GM06990 (cell line): ENCODE measurements at places on chromosomes 2 and 18.
A peak's percentile ranks its signal among the peaks of the same experiment; 100 is the strongest.

DNA sequence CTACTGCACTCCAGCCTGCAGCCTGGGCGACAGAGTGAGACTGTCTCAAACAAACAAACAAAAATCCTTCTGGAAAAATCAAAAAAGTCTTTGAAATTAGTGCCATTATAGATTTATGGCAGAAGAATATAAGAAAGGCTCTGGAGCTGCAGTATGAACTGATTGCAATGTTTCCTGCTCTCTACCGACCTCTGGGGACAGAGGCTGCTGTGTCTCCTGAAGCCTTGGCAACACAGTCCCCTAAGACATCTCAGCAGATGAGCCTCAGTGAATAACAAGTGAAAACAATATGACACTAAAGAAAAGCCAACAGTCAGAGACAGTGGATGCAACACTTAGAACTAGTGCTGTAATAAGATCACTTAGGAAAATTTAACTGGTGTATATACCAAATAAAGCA is 494.9 kb upstream of the LRATD1 start:
- DNase-seq = no peak

DNA sequence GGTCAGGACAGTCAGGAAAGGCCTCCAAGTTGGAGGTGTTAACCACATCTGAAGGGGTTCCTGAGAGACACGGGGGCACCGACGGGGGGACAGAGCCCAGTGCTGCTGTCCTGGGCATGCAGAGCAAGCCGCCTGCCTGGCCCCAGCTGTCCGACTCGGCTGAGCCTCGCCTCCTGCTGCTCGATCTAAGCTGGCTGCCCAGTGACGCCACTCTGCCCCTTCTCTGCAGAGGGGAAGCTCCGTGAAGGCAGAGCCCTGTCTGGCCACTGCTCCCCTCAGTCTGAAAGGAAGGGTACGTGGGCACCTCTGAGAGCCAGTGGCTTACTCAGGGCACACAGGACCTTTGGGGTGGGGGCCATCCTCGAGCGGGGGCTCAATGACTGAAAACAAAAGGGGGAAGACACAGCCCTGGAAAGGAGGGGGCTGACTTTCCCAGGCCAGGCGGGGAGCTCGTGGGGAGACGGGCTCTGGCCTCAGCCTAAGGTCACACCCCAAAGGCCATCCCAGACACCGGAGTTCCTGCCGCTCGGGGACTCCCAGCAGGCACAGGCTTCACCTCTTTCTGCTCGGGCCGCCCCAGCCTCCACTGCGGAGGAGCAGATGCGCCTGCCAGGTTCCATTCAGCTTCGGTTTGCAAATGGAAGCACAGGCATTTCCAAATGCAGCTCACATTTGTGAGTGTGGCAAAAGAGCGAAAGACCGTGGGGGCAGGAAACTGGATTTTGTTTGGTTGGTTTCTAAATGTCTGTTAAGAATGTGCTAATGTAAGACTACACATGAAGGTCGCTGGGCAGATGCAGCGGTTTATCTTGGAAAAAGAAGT is 136.9 kb downstream of the HDAC4 start:
- DNase-seq = no peak

GRCh38 chr18:54004828-54005227 is 219.6 kb downstream of the MBD2 start:
- no peak for DNase-seq

- DNase-seq = no peak
Measured at GRCh38 chr2:12207491-12207890, 461.1 kb downstream of the LPIN1 start.

DNA sequence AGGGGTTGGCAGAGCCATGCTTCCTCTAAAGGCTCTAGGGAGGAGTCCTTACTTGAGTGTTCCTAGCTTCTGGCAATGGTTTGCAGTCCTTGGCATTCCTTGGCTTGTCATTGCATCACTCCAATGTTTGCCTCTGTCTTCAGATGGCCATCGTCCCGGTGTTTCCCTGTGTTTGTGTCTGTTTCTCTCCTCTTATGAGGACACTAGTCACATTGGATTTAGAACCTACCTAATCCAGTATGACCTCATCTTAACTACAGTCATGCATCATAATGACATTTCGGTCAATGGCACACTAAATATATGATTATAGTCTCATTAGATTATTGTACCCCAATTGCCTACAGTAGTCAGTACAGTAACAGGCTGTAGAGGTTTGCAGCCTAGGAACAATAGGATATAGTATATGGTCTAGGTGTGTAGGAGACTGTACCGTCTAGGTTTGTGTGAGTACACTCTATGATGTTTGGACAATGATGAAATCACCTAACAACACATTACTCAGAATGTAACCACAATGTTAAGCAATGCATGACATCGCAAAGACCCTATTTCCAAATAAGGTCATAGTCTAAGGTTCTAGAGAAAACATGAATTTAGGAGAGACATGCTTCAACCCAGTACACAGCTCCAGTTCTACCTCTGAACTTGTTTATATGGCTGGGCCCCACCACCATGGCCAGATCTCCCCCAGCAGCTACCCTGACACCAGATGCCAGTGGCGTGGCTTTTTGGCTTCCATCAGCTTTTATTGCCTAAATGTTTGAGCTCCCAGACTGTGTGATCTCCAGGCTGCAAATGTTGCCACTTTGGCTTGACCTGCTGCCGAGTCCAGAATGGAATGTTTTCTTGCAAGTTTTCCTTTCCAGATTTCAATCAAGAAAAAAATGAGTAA is 22.1 kb downstream of the SRD5A2 start:
- no peak for DNase-seq

- no peak for DNase-seq
Measured at GRCh38 chr2:135424849-135425248, 106.2 kb downstream of the ZRANB3 start.

- no peak for DNase-seq
Measured at GRCh38 chr2:220682616-220683015, 889.5 kb downstream of the EPHA4 start.

- DNase-seq = no peak
Measured at GRCh38 chr18:8175501-8176061, 433.7 kb upstream of the RAB12 start.

DNA sequence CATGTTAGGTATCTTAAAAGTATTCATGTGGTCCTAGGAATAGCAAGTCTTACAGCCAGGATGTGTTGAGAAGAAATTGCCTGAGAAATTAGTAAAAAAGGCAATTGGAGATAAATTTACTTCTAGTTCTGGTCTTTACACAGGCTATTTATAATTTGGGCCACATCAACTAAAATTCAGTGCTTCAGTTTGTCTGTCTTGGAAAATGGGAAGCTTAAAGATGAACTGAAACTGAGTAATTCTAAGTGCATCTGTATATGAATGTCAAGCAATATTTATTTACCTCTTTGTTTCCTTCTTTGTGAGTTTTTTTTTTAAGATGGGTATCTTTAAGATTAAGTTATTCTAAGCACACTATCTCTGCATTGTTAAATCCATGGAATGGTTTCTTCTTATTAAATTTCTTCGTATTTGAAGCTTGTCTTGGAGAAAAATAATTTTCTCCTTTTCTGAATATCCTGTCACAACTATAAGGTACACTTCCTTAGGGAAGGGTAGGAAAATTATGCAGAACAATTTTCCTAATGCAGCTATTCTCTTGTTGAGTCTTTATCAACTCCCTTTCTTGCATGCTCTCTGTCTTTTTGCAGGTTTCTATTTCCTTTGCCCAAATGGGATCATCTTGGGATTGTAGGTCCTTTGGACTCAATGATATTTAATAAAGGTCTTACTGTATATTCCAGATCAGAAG is 39.7 kb upstream of the MMADHC start:
- no peak for DNase-seq

GRCh38 chr18:72235422-72235821 is 308.7 kb downstream of the CBLN2 start:
- no peak for DNase-seq

DNA sequence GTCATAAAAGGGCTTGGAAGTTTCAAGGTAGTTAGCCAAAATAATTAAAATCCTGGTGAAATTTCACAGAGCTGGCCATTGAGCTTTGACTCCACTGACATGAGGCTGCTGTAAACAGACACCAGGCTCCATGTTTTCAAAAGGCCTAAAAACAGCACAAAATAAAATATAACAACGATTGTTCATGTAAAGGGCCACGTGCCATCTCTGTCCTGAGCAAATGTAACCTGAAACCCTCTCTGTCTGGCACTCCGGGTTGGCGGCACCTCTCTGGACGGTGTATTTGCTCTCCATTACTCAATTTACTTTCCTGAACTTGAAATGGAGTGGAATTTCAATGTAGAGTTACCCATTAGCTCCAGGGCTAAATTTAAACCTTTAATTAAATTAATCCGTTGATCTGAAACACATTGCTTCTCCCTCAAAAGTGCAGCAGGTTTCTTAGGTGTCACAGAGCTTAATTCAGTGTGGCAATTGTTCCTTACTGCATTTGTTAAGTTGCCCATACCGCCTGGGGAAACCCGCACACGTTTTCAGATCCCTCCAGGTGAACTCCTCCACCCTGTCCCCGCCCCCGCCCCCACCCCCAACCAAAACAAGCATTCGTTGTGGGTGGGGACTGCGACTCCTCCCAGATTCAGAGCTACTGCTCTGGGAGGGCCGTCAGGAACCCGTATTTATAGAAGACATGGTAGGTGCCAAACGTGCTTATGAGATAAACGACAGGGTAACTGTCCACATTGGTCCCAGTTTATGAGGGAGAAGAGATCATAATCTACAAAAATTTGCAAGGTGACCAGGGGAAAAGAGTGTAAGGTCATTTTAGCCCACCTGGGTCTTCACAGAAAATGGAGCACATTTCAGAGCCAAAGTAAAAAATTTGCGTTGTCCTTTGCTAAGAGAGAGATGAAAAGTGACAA is 1.2 kb upstream of the CABLES1 start:
- DNase-seq = peak; percentile 67

GRCh38 chr2:120935339-120936313 is 200.0 kb downstream of the GLI2 start:
- no peak for DNase-seq

DNA sequence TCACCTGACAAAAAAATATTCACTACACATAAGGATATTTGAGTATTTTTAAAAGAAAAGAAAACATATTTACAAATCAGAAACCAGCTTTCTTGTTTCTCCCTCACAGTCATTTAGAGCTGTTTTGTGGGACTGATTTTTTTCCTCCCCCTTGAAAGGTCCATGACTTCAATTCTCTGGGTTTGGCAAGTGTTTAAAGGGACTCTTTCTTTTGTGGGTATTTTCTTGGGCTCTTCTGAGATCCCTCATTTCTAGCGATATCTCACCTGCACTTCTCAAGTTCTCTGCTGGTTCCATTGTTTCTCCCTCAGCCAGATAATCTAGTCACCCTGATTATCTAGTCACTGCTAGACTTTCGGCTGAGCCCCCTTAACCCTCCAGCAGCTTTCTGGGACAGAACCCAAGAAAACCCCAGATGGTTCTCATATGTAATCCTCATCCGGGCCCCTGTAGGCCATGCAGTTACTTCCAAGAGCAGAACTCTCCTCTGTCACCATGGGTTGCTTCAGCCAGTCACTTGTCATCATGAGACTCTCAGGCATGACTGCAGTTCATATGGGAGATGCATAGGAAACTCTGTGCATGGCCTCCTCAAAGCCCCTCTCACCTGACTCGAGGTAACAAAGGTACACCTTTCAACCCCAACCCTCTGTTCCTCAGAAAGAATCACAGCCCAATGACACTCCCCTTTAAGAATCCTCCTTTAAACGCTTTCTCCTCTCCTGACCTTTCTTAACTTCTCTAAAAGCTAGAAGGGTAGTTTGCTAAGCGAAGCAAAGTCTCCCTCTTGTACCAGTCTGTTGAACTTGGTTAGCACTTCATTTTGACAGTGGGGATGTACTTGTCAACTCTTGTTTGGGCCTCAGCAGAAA is 36.7 kb upstream of the ITGA4 start:
- DNase-seq = no peak

DNA sequence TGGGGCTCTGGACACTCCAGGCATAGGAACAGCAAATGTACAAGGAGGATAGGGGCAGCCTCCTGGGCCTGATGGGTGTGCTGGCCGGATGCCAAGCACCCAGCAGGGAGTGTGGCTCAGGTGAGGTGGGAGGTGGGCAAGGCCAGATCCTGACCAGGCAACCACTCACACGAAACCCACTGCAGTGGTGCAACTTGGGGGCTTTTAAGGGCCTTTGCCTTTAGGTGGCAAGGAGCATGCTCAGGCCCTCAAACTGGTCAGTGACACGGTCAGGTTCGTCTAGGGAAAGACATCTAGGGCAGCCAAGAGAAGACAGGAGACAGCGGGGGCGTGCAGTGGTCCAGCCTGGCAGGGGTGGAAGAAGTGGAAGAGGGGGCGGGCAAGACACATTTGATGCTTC is 18.4 kb upstream of the TEX51 start:
- DNase-seq = no peak

GRCh38 chr2:51265539-51265938 is 233.6 kb upstream of the NRXN1 start:
- no peak for DNase-seq

GRCh38 chr2:128534688-128535392 is 216.2 kb upstream of the HS6ST1 start:
- DNase-seq = no peak

DNA sequence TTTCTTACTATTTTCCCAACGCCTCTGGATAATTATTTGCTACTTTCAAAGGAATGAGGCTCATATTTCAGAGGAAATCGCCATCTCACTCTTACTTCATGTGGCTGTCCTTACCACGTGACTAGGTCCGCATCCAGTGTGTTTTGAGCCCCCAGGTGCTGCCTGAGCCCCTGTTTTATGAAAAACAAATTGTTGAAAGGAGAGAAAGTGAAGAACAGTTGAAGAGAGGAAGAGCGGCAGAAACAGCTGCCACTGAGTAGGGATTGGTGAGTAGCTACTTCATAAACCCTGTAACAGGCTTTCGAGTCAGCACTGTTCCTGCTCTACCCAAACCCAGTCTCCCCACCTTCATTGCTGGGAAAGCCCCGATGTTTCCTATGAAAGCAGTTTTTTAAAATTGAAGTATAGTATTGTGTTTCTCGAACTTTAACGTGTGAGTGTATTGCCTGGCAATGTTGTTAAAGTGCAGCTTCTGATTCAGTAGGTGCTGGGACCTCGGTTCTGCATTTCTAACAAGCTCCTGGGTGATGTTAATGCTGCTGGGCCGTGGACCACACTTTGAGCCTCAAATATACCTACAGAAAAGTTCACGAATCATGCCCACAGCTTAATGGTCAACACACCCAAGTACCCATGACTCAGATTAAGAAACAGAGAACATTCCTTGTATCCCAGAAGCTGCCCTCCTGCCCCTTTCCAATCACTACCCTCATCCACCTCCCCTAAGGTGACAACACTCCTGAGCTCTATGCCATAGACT is 39.7 kb downstream of the TMEM177 start:
- DNase-seq = no peak

- DNase-seq = no peak
Measured at GRCh38 chr2:133342286-133343017, 225.8 kb downstream of the NCKAP5 start.
